ENCODE measurements at places on chromosomes 2 and 18.

- DNase-seq: no peak
Observed at GRCh38 chr2:217790195-217790594, 212.6 kb downstream of the TNS1 start.

GRCh38 chr18:24466771-24467170 is 6.3 kb downstream of the HRH4 start:
- DNase-seq: no peak

- no peak for DNase-seq
Observed at GRCh38 chr2:156935616-156936015, 321.9 kb upstream of the GALNT5 start.

GRCh38 chr2:237480556-237480955 is 6.5 kb upstream of the MLPH start:
- no peak for DNase-seq

- DNase-seq: no peak
Observed at GRCh38 chr18:66873899-66874298, 270.0 kb upstream of the CDH19 start.

All from SIG-M5 (cell line).